ENCODE measurements at places on chromosomes 16 and 17.

DNA sequence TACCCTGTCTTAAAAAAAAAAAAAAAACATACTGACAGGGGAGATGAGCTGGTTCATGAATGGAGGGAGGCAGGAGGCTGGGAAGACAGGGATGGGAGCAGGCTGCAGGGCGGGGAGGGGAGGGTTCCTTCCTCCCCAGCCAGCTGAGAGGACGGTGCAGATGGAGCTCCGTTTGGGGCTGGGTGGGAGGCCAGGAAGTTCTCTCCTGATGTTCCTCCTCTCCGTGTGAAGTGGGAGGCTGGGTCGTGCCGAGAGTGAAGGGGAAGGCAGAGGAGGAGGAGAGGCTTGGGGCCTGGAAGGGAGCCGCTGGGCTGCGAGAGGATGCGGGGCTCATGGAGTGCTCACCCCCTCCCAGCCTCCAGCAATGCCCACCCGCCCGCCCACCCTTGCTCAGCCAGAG, 21.3 kb downstream of the SBK1 start:
- DNase-seq: peak; percentile 10

DNA sequence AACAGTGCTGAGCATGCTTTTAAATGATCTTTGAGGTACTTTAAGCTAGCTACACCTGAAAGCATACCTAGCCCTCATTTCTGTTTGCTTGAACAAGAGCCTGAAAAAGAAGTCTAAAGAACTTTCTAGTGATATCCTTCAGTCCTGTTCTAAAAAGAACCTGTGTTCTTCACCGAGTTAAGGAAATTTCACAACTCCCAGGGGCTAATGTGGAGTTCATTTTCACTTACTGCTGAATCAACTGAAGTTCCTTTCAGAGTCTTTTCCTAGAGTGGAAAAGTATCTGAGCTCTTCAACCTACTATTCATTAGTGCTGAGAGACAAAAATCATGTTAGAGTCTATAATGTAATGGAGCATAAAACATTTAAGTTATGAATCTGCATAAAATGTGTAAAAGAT, 66.9 kb downstream of the CHD9 start:
- DNase-seq: no peak

DNA sequence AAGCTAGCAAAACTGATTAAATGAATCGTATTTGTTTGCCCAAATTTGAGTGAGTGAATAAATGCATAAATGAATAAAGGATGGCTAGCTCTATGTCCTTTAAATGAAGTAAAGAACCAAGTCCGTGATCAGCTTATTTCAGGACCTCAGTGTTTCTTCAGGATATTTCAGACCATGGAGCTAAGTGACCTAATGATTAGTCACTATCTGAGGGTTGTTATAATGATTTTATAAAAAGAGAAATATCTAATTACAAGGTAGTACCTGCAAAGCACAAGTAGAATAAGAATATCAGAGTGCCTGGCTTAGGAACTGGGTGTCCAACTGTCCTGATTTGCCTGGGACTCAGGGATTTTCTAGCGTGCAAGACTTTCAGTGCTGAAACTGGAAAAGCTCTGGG, 12.5 kb downstream of the KCNJ2 start:
- no peak for DNase-seq

DNA sequence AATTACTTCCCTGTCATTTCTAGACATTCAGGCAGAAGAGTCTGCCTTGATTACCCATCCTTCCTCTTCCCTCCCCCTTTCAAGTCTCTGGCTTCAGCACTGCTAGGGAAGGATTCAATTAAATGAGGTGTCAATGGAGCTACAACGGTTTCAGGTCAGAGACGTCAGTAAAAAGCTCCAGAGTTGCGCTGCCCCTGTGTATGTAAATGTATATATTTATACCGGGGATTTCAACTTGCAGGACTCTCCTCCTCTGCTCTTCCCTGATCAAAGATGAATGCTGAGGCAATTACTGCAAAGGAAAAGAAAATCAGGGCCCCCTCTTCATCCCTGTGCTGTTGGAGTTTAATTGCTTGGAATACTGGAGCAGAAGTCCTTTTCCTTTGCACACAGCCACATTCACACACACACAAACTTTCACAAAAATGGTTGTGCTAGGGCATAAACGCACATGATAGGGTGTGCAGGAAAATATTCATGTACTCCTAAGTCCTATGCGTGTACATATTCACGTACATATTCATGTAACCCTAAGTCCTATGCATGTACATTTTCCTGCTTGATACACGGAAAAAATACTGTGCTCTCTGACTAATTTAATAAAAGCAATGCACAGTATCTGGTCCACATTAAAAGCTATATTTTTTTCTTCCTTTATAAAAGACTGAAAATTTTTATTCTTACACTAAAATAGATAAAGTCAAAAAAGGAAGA, 129.7 kb upstream of the PMFBP1 start:
- DNase-seq: no peak

- no peak for DNase-seq
Measured at GRCh38 chr17:80703142-80703478, 158.5 kb downstream of the RPTOR start.

DNA sequence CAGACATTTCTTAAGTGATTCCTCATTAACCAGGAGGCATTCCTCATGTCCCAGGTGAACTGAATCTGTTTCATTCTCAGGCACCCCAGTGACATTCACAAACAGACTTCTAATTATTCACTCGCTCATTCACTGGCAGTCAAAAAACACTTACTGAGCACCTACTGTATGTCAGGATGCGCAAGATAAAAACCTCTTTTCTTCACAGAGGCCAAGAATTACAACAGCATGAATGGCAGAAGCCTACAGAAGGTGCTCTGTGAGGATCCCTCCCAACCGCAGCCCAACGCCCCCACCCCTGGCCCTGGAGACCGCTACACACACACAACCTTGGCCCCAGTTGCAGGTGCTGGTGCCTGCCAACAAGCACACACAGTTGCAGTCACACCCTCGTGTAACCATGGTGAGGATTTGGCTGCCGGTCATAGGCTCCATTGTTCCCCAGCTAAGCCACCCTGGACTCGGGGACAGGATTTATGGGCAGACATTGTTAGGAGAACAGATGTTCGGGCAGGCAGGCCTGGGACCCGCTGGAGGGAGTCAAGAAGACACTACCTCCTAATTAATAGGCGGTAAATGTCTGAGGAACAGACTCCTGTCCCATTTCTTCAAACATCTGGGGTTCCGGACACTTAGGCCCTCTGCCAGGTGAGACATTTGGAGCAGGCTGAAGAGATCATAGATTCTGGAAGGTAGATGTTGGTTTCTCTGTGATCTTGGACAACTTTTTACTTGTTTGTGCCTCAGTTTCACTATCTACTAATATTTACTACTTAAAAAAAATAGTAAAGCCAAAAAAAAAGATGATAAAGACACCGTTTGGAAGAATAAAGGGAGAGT, 43.2 kb downstream of the CUEDC1 start:
- DNase-seq: peak; percentile 80

DNA sequence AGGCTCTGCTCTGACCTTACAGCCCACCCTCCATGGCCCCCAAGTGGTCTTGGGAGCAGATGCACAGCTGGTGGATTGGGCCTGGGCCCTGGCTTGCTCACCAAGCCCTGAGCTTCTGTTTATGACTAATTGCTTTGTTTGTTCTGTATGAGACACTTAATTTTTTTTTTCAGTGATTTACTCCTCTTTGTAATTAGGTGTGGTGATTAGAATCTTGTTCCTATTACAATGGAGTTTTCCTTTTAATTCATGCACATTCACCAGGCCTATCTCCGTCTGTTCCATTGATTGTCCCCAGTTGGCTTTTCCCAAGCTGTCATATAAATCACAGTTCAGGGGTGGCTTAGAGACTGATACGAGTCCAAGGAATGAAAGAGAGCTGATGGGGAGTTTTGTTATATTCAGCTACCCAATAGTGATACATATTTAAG, 242.3 kb downstream of the CCDC182 start:
- DNase-seq: no peak

DNA sequence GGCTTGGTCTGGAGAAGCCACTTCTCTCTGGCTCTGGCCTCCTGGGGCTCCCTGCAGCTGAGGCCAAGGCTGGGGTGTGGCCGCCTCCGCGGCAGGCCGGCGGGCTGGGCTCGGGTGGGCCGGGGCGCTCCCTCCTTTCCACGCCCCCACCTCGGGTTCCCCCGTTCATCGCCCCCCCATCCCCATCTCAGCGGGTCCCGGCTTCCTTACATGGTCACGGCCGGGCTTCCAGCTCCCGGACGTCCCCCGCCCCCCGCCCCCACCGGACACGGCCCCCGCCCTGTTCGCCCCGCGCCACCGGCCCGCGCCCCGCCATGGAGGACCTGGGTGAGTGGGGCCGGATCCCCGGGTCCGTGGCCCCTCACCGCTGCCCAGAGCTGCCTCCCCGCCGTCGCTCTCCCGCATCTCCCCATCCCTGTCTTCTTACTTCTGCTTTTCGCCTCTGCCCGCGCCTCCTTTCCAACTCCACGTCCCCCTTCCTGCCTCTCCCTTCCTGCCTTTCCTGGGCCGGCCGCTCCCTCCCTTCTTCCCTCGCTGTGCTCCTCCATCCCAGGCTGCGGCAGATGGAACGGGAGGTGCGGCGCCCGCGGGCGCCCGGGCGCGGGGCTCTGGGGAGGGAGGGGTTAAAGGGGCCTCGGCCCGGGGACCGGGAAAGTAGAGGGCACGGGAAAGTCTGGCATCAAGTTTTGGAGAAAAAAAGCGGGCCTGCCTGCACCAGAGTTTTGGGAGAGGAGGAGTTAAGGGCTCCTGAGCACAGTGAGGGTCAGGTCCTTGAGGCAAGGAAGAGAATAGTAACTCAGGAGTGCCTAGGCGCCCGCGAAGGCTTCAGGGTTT, at the start of gene TGFB1I1:
Gene TGFB1I1 (plus strand): TSS at position 278 of the 834 bp plus-strand sequence. CDS start 37 bp downstream, at position 315.
- DNase-seq: no peak

GRCh38 chr16:67457611-67458010, 23.3 kb downstream of the ATP6V0D1 start:
- no peak for DNase-seq

DNA sequence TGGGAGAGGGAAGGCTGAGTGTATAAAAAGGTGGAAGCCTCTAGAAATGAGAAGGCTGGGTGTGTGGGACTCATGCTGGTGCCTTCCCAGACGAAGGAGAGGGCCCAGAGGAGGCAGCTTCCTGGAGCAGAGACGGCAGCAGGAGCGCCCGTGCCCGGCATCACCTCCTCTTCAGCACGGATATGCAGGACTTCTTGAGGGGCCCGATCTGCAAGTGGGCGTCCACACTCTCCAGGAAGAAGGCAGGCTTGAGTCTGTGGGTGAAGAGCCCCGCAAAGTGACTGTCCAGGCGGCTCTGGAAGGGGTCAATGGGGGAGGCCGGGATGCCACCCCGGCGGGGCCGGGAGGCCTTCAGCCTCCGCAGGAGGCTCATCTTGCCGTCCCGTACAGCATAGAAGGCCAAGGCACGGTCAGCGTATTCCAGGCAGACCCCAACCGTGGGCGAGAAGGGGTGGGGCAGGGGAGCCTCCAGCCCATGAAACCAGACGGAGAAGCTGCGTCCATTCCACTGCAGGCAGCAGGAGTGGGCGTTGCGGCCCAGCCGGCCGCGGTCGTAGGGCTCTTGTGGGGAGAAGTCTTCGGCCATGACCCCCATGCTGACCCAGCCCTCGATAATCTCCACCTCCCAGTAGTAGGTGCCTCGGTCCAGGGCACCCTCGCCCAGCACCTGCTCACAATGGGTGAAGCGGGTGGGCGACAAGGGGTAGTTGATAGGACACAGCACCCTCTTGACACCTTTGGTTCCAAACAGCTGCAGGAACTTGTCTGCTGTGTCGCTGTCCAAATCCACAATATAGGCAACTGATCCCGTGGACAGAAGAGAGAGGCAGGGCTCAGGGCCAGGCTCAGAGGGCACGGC, 3.8 kb downstream of the TRIM47 start:
- DNase-seq: no peak

DNA sequence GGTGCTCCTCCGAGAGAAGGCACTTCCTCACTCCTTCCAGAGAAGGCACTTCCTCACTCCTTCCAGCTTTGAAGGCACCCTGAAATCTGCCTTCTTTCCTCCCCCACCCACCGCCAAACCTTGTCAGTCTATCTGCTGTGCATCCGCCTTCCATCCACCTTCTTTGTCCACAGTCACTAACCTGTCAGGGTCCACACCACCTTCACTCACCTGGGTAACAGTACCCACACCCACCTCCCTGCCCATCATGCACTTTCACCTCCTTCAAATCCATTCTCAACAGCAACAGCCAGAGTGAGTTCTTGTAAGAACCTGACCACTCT, 5.2 kb downstream of the CCDC102A start:
- DNase-seq: no peak

DNA sequence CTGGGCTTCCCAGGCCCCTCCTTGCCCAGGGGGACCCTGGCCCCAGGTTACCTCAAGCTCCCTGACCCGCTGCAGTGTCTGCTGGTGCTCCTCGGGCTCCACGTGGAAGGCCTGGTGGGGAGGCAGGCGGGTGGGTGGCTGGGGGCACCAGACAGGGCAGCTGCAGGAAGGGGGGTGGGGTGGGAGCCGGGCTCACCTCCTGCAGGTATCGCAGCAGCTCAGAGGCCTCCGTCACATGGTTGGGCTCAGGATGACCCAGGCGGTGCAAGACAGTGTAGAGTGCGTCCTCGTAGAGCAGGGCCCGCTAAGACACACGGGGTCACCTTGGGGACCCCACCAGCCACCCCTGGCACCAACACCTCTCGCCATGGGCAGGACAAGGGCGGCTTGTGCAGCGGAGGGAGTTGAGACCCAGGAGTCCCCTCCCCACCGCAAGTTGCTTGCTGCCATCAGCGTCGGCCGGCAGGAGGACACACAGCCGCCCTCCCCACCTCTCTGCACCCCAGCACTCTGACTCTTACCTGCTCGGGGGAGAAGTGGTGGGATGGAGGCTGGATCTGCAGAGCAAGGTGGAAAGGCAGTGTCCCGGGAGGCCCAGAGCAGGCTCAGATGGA, 1.1 kb downstream of the UNC13D start:
- no peak for DNase-seq

GRCh38 chr17:79944821-79945391, 90.8 kb downstream of the TBC1D16 start:
- no peak for DNase-seq

- DNase-seq: peak; percentile 52
Measured at GRCh38 chr17:45431531-45432404, 902 bp downstream of the ARHGAP27 start.

- DNase-seq: no peak
Measured at GRCh38 chr17:56899403-56899802, 14.4 kb downstream of the TRIM25 start.

- no peak for DNase-seq
Measured at GRCh38 chr17:17699491-17699890, 18.2 kb downstream of the RAI1 start.

- no peak for DNase-seq
Measured at GRCh38 chr16:78584991-78585390, 485.5 kb downstream of the WWOX start.

DNA sequence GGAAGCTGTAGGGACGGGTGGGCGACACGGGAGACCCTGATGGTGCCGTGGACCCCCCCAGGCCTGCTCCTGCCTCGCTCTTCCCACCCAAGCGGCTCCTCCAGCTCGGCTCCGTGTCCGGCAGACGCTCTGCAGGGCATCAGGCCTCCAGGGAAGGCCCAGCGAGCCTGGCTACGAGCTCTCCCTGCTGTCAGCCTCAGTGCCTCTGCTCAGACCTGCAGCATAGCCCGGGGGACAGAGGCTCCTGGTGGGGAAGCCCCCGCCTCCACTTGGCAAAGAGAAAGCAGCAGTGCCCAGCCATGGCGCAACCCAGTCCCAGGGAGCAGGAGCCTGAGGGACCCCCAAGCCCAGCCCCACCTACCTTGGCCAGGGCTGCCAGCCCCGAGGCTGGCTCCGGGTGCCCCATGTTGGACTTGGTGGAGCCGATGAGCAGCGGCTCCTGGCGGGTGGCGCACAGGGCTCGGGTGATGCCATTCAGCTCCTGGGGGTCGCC, 5.9 kb downstream of the FASN start:
- no peak for DNase-seq

Data from head of caudate nucleus (tissue), 42 donors.